ENCODE measurements at places on chromosomes 6 and 20. TPM values are rescaled to one million over a fixed set of nuclear protein-coding genes. Genes with fewer than 3 reads are reported as not detected.

GRCh38 chr20:64023361-64024140, 12.4 kb upstream of the C20orf204 start:
- DNase-seq: no peak

DNA sequence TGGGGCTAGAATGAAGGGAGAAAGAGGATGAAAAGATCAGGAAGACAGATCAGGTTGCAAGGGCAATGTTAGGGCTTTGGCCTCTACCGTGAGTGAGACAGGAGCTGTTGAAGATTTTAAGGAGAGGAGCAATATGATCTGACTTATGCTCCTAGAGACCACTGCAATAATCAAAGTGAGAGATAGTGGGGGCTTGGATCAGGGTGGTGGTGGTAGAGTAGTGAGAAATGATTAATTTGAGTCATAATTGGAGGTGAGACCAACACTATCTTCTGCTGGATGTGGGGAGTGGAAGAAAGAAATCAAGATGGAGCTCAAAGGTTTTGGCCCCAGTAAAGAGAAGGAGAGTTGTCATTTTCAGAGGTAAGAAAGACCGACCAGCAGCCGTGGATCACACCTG, 140.7 kb upstream of the TMEM170B start:
- no peak for DNase-seq

GRCh38 chr6:18492972-18493371, 105.8 kb downstream of the RNF144B start:
- DNase-seq: no peak

- no peak for DNase-seq
These were observed 218.6 kb upstream of the RUNX2 start for GRCh38 chr6:45109551-45109950.

DNA sequence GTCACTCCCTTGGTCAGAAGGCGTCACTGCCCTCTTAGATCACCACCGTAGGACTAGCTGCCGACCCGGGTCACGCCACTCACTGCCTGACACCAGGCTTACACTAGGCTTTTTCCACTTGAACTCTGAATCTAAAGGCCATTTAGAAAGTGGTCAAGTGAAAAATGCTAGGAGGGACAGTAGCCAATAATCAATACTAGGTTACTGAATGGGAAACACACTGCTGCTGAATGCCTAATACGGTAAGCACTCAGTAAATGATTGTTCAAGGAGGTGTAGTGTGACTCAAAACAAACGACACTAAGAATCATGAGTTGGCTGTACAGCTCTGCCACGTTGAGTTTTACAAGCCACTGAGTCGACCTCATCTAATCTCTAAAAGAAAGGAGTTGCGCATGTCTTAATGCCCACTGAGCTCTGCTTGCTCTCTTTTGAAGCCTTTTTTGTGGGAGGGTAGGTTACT, 760 bp upstream of the IBTK start:
- DNase-seq: no peak

GRCh38 chr6:43120101-43120763, 44.1 kb downstream of the PTK7 start:
- no peak for DNase-seq

CALHM6 gene
- 1.4 TPM for total RNA-seq

RAD21L1 gene
- not detected for total RNA-seq

BPIFB2 gene
- total RNA-seq: not detected

Data from heart left ventricle (tissue), 16 donors.